ENCODE measurements at places on chromosomes 5 and 9. TPM values are rescaled to one million over a fixed set of nuclear protein-coding genes. Genes with fewer than 3 reads are reported as not detected.

GRCh38 chr5:163608621-163609020 is 103.2 kb downstream of the MAT2B start:
- H3K4me1 ChIP-seq, result no peaks in the 10 kb centered on the region
- H3K27me3 ChIP-seq, result peaks cover 3% of the 10 kb centered on the region
- DNase-seq, result no peak
- H3K27ac ChIP-seq, result no peak overlapping the region
- no peak overlapping the region for H3K4me3 ChIP-seq

DNA sequence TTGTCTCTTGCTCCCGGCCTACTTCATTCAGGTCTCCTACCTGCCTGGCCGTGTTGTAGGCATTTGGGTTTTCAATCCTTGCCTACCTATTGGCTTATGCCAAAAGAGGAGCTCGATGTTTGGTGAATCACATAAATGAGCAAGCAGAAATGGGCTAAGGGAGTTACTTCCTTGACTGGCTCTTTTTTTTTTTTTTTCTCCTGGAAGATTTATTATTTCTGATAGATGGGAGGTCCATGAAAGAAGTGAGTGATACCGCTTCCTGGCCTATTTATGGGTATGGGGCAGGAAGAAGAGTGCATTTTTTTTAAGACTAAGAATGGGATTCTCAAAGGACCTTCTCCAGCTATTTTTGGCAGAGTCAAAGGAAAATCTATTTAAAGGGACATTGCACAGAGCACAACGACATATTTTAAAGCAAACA is 294.1 kb downstream of the ARHGAP26 start:
- no peak overlapping the region for H3K27ac ChIP-seq
- peaks cover 10% of the 10 kb centered on the region for H3K4me1 ChIP-seq

DNA sequence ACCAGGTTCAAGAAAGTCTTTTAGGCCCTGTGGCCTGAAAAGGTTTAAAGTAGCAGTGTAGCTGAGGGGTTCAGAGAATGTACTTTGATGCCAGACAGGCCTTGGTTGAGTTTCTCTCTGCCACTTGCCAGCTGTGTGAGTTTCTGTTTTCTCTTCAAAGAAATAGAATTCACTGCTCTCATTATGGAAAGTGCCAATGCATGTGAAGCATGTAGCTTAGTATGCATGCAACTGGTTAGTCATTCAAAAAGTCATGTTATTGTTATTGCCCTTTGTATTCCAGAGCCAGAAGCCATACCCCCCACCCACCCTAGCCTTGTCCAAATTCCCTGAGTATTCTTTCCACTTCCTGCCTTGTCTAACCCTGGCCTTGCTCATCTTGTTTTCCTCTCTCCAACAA is 101.7 kb downstream of the ADRB2 start:
- peaks cover 13% of the 10 kb centered on the region for H3K4me1 ChIP-seq
- H3K4me3 ChIP-seq, result no peak overlapping the region
- no peak for DNase-seq
- H3K27me3 ChIP-seq, result peaks cover 7% of the 10 kb centered on the region
- no peak overlapping the region for H3K27ac ChIP-seq

DNA sequence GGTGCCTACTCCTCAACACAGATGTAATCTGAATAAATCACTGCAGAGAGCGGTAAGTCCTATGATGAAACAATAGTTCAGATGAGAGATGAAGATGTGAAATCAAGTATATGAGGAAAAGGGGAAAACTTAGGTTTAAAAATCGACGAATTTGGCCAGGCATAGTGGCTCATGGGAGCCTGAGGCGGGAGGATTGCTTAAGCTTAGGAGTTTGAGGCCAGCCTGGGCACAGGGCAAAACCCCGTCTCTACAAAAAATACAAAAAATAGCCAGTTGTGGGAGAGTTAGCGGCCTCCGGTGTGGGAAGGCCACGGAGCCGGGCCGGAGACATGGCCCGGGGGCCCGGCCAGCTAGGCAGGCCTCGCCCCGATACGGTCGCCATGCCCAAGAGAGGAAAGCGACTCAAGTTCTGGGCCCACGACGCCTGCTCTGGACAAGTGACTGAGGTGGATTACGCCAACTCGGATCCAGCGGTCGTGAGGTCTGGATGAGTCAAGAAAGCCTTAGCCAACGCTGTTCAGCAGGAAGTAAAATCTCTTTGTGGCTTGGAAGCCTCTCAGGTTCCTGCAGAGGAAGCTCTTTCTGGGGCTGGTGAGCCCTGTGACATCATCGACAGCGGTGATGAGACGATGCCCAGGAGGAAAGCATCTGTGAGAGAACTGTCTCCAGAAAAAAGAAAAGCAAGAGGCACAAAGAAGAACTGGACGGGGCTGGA is 62.8 kb upstream of the SUB1 start:
- H3K36me3 ChIP-seq, result no peaks in the 10 kb centered on the region
- no peaks in the 10 kb centered on the region for H3K27me3 ChIP-seq
- peaks cover 4% of the 10 kb centered on the region for H3K4me1 ChIP-seq
- no peak overlapping the region for H3K4me3 ChIP-seq

GRCh38 chr9:34633851-34634550 is 3.6 kb downstream of the SIGMAR1 start:
- H3K36me3 ChIP-seq, result peaks cover 5% of the 10 kb centered on the region
- H3K4me3 ChIP-seq, result peak overlapping the region; percentile 69
- no peak overlapping the region for H3K27ac ChIP-seq

- H3K27me3 ChIP-seq, result no peaks in the 10 kb centered on the region
- no peak overlapping the region for H3K4me3 ChIP-seq
- peaks cover 26% of the 10 kb centered on the region for H3K4me1 ChIP-seq
- no peak overlapping the region for H3K27ac ChIP-seq
- H3K36me3 ChIP-seq, result no peaks in the 10 kb centered on the region
These were observed 265.5 kb downstream of the GLIS3 start for GRCh38 chr9:4034404-4034803.

- no peaks in the 10 kb centered on the region for H3K36me3 ChIP-seq
- peaks cover 7% of the 10 kb centered on the region for H3K4me1 ChIP-seq
- no peak for DNase-seq
- H3K27me3 ChIP-seq, result no peaks in the 10 kb centered on the region
- H3K27ac ChIP-seq, result no peak overlapping the region
These were observed 715.5 kb downstream of the TLR4 start for GRCh38 chr9:118419676-118420075.

The SPACA9 gene
- 4.1 TPM for total RNA-seq

DNA sequence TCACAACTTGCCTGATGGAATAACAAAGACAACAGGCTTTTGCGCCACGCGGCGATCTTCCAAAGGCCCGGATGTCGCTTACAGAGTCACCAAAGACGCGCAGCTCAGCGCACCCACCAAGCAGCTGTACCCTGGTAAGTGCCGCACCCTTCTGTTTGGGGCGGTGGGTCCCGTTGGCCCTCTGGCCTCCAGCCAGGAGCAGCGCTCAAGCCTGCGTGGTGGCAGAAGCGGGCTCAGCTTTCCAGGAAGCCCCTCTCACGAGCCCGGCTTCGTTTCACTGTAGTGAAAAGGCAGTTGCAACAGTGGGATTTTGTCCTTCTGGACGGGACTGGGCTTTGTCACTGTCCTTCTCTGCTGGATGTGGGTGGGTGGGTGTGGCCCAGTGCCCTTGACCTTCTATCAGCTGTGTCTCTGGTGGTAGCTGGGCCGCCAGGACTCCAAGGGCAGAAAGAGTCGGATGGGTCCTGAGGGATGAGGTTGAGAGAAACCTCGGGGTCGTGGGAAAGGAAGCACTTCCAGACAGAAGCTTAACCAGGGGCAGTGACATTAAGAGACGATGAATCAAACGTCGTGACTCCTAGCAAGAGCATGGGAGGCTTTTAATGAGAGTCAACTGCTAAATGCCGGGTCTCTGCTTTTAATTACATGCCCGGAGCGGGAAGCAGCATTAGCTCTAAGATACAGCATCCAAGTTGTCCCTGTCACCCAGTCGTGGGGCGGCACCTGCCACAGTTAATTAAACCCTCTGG is 49.5 kb downstream of the COL5A1 start:
- no peak overlapping the region for H3K4me3 ChIP-seq
- peak overlapping the region; percentile 4 for H3K27ac ChIP-seq
- no peaks in the 10 kb centered on the region for H3K27me3 ChIP-seq
- DNase-seq, result no peak

DNA sequence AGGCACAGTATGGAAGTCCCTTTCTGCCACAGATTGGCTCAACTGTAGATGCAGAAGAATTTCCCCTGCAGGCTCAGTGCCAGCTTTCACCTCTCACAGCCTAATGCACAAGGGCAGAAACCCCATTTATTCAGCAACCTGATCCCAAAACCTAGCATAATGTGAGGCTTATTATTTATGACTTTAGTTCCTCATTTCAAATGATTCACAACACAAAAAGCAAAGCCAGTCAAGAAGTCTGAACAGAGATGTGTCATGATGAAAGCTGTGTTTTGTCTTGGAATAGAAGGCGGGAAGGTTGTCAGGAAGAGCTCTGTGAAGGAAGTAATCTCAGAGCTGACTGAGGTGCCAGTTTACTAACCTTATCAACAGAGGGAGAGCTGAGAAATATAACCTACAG is 369.7 kb downstream of the LRRC70 start:
- no peaks in the 10 kb centered on the region for H3K4me1 ChIP-seq
- no peak overlapping the region for H3K27ac ChIP-seq
- H3K36me3 ChIP-seq, result no peaks in the 10 kb centered on the region
- H3K4me3 ChIP-seq, result no peak overlapping the region
- no peak for DNase-seq

DNA sequence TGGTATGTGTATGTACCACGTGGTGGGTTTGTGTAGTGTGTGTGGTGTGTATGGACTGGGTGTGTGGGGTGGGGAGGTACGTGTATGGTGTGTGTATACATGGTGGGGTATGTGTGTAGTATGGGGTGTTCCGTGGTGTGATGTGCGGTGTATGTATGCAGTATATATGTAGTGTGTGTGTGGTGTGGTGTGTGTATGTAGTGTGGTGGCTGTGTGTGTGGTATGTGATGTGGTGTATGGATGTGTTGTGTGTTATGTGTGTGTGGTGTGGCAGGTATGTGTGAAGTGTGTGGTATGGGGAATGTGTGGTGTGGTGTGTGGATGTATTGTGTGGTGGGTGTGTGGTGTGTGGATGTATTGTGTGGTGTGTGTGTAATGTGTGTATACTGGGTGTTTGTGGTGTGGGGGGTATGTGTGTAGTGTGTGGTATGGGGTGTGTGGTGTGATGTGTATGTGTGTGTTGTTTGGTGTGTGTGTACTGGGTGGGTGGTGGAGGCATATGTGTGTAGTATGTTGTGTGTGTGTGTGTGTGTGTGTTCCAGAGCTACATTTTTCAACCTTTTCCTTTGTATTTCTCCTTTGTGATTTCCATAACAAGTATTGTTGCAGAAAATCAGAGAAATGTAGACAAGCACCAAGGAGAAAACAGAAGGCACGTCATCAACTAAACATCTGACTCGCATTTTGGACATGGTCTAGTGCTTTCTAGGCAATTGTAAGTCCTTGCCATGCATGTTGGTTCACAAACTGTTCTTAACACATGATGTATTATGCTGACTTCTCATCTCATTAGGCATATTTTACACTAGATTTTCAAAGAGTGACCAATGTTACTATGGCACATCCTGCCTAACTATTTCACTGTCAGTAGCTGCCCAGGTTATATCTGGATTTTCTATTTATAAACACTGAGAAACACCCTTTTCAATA is 13.2 kb downstream of the SEMA4D start:
- no peak overlapping the region for H3K4me3 ChIP-seq
- H3K36me3 ChIP-seq, result peaks cover 8% of the 10 kb centered on the region
- no peak overlapping the region for H3K27ac ChIP-seq
- no peak for DNase-seq
- H3K27me3 ChIP-seq, result no peaks in the 10 kb centered on the region

The PCSK5 gene
- 2.7 TPM for total RNA-seq

The TXN gene
- total RNA-seq, result 188 TPM

DNA sequence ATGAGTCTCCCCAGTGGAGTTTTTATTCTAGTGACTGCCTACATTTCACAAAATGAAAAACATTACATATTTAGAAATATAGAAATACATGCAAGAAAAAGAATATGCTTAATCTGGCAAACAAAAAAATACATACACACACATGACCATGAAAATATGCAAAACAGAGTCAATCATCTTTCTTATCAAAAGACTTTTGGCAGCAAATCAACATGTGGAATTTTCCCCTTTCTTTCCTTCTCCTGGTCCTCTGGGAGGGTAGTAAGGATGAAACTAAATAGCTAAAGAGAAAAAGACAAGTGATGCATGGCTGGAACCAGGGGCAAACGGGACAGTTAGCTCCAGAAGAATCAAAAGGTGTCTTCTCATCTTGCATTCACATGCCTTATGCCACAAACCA is 69.4 kb downstream of the APBA1 start:
- H3K27ac ChIP-seq, result no peak overlapping the region
- no peaks in the 10 kb centered on the region for H3K27me3 ChIP-seq
- no peak for DNase-seq
- no peaks in the 10 kb centered on the region for H3K36me3 ChIP-seq
- no peaks in the 10 kb centered on the region for H3K4me1 ChIP-seq

The TOR4A gene
- total RNA-seq, result 0.86 TPM

- DNase-seq, result no peak
- no peak overlapping the region for H3K27ac ChIP-seq
- no peaks in the 10 kb centered on the region for H3K36me3 ChIP-seq
- H3K27me3 ChIP-seq, result peaks cover 8% of the 10 kb centered on the region
- peaks cover 9% of the 10 kb centered on the region for H3K4me1 ChIP-seq
These were observed 115.2 kb downstream of the RXRA start for GRCh38 chr9:134441227-134442084.

DNA sequence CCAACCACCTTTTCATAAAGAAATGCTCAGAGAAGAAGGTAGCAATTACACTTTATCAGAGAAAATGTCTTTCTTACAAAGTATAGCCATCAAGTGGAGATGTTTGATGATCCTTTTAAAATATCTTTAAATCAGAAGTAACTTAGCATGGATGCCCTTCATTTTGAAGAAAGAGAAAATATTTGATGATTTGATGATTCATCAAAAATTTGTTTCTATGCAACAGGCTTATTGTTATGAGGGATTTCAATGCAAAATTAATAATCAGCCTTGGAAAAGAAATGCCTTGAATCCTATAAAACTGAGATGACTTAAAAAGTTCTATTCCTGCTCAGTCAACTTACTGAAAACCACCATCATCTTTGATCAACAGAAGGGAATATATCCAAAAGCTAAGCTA is 291.6 kb downstream of the MLLT3 start:
- no peaks in the 10 kb centered on the region for H3K36me3 ChIP-seq
- H3K27me3 ChIP-seq, result no peaks in the 10 kb centered on the region
- no peak overlapping the region for H3K27ac ChIP-seq
- H3K4me1 ChIP-seq, result no peaks in the 10 kb centered on the region

The IFNA2 gene
- not detected for total RNA-seq

- no peak overlapping the region for H3K4me3 ChIP-seq
- H3K4me1 ChIP-seq, result no peaks in the 10 kb centered on the region
- H3K27me3 ChIP-seq, result peaks cover 10% of the 10 kb centered on the region
- H3K27ac ChIP-seq, result no peak overlapping the region
These were observed 150.9 kb downstream of the ISOC1 start for GRCh38 chr5:129245489-129245888.

- peak overlapping the region; percentile 48 for H3K4me3 ChIP-seq
- H3K27me3 ChIP-seq, result no peaks in the 10 kb centered on the region
- DNase-seq, result peak; percentile 44
- H3K4me1 ChIP-seq, result peaks cover 37% of the 10 kb centered on the region
- peak overlapping the region; percentile 60 for H3K27ac ChIP-seq
These were observed 36.8 kb upstream of the SSBP2 start for GRCh38 chr5:81787474-81788242.

The TEX48 gene
- total RNA-seq, result not detected

The FOXD4L4 gene
- total RNA-seq, result 0.16 TPM

The SLC28A3 gene
- not detected for total RNA-seq
